Activated CD8-positive, alpha-beta memory T cell treated with anti-CD3 and anti-CD28 coated beads, Interleukin-2, amount 10 ng/mL, durations not matched to agents 7 days and 5 days (primary cell): ENCODE measurements at places on chromosomes 16 and 17.

DNA sequence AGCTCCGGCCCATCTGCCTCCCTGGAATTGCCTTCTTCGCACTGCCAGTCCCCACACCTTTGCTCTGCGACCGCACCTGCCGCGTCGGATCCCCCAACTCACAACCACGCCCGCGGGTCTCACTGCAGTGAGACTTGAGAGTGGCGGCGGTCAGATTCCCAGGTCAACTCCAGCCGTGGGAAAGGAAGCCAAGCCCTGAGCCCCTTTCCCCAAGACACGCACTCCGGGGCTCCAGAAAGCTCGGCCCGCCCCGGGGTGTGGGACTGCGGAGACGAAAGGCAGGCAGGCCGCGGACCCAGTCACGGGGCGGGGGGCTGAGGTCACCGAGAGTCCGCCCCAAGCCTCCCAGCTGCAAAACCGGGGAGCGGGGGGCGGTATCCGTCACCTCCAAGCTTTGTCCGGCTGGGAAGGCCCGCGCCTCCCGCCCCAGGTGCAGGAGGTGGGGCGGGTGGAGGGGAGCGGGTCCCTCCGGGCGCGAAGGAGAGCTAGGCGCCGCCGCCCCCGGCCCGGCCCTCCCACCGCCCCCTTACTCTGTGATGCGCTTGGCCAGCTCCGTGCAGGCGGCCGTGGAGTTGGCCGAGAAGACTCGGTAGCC lies 615 bp downstream of the PRPSAP1 start:
- no peaks in the 10 kb centered on the region for H3K27me3 ChIP-seq
- H3K4me3 ChIP-seq: peak overlapping the region; percentile 98
- H3K27ac ChIP-seq: peak overlapping the region; percentile 99

- DNase-seq: no peak
- H3K4me3 ChIP-seq: no peak overlapping the region
- peaks cover 12% of the 10 kb centered on the region for H3K4me1 ChIP-seq
These were observed 15.7 kb downstream of the ENDOV start for GRCh38 chr17:80430446-80431245.

DNA sequence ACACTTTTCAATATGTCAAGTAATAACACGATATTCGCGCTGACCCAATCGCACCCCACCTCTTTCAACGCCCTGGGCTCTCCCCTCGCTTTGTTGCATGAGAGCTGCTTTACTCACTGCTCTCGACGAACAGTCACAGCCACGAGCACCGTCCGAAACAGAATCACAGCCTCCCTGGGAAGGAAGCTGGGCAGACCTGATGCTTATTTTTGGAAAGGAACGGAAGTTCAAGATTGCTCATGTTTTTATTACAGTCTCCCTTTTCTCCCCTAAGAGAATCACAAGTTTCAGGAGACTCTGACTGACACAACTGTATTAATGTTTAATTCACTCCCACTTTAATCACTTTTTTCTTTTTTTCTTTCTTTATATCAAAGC lies 67.8 kb downstream of the ANKRD11 start:
- H3K4me3 ChIP-seq: peak overlapping the region; percentile 46
- peak overlapping the region; percentile 84 for H3K27ac ChIP-seq
- DNase-seq: peak; percentile 71
- no peaks in the 10 kb centered on the region for H3K27me3 ChIP-seq
- H3K36me3 ChIP-seq: peaks cover 50% of the 10 kb centered on the region

GRCh38 chr17:45038728-45039634 lies 12.5 kb downstream of the DCAKD start:
- DNase-seq: no peak
- H3K4me3 ChIP-seq: no peak overlapping the region
- H3K27me3 ChIP-seq: no peaks in the 10 kb centered on the region
- H3K4me1 ChIP-seq: peaks cover 7% of the 10 kb centered on the region
